ENCODE measurements at places on chromosomes 7 and 10. TPM values are rescaled to one million over a fixed set of nuclear protein-coding genes. Genes with fewer than 3 reads are reported as not detected.

DNA sequence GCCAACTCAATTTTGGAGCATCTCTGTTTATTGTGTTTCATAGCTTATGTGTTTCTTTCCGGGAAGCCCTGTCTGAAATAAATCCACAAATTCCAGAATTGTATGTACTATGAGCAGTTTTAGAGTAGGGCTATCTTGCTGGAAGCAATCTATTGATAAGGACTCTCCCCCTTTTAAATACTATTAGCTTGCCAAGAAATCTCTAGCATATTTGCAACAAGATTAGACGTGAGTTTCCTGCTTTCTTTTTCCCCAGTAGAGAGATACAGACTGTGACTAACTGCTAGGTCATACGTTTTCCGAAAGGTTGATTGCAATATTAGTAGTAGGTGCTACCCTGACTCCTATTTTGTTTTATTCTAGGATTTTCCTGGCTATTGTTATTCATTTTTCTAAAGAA is 277.0 kb downstream of the MALRD1 start:
- DNase-seq, result no peak

DNA sequence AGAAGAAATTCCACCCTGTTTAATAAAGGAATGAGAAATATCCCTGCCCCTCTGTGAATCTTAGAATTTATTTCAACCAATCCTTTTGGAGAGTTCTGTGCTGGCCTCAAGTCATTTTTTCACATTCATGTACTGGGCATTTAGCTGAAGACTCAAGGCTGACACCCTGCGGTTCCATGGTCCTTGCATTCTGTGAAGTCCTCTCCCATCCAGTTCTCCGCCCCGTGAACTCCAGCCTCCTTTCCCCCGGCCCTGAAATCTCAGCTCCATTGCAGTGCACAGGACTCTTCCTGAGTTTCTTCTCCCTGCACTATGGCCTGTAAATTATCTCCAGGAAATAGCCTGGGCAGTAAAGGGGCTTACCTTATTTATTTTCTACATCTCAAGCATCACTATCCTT is 183.0 kb upstream of the KCND2 start:
- DNase-seq, result no peak

DNA sequence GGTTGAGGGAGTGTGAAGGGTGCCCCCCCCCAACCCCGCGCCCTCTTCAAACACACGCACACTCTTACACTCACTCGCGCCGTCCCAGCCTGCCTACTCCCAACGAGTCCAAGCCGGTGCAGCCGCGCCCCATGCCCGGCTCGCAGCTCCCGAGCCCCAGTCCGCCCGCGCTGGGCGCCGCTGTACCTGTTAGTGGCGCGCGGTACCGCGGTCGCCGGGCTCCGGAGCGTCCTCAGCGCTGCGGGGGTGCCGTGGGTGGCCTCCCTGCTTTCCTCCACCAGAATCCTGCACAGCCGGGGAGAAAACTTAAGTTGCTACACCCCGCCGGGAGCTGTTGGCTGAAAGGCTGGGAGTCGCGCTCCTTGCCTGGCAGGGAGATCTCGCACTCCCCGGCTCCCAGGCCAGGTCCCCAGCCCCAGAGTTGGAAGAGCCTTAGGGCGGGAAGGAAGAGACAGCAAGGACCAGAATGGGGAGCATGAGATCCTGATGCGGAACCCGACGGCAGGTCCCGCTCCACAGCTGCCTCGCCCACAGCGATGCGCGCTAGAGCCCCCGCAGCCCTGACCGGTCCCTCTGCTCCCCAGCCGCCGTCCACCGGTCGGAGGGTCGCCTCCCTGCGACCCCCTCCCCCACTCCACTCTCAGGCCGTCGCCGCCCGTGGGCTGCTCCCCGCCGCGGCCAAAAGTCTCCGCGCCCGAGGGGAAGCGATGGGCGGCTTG is 863 bp downstream of the ST8SIA6 start:
- DNase-seq, result no peak

- DNase-seq, result no peak
These were observed 26.9 kb downstream of the DMTF1 start for GRCh38 chr7:87179180-87179579.

Gene LIPN
- not detected for total RNA-seq

Gene RNF32
- total RNA-seq, result 1.0 TPM

Measured in urinary bladder (tissue), 4 donors.